Stimulated activated naive CD8-positive, alpha-beta T cell treated with anti-CD3 and anti-CD28 coated beads, Interleukin-15, Interleukin-2, amounts not matched to agents 100 U/mL and 50 U/mL, for 24 hours (primary cell): ENCODE measurements at places on chromosomes 6 and 20.

DNA sequence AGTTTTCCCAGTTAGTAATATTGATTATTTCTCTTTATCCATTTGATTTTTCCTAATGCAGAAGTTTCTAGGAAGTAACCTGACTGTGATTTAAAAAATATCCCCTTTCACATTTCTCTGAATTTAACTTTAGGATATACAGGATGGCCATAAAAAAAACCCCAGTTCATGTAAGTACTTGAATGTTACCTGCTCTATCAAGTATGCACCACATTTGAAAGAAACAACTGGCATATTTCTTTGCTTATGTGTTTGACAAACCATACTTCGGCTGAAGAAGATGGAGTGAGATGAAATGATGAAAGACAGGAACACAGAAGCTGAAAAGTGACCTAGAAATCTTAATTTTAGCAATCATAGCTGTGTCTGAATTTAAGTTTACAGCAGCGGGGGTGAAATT is 374.0 kb upstream of the NOX3 start:
- no peak for DNase-seq

DNA sequence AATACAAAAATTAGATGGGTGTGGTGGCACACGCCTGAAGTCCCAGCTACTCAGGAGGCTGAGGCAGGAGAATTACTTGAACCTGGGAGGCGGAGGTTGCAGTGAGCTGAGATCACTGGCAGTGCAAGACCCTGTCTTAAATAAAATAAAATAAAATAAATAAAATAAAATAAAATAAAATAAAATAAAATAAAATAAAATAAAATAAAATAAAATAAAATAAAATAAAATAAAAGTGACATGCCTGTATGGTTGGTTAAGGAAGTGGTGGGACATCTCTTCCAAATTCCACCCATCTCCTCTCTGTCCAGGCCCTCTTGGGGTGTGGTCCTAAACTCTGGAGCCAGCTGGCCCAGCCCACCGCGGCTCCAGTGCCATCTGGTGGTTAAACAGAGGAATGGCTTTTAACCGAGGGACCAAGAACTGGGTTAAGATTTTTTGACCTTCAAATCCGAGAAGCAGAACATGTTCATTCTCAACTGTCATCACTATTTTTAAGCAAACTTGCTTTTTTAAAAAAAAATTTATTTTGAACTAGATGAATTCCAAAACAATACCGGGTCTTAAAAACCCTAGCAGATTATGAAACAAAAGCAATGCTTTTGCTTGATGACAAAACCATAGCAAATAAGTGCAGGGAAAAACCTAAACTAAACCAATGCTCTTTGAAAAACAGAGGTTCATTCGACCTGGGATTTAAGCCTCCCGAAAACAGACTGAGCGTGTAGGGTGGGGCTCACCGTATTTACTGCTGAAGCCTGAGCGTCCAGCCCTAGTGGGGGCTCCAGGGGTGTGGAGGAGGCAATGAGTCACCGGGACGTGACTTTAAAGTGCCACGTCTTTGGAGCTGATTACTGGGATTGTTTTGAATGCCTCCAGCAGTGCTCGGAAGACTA is 68.8 kb downstream of the CDC5L start:
- peak; percentile 53 for DNase-seq

DNA sequence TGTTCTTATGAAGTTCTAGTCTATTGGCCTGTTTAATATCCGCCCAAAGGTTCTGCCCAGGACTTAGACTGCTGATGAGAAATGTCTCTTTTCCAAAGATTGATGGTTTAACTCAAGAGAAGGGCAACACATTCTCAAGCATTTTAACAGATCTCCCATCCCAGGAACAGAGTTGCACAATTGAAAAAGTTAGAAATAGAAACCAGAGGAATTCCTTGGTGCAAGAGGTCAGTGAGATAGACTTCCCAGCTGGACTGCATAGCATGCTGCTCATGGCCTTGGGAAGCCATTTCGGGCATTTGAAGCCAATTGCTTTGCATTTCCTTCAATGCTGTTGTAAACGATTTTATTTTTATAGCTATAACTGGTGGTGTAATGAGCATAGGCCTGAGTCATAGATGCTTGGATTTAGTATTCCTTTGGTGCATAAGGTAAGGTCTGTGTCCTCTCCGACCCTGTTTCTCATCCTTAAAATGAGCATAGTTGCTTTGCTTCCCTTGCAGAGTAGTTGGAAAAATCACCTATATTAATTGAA is 292.2 kb upstream of the JAG1 start:
- no peak for DNase-seq

DNA sequence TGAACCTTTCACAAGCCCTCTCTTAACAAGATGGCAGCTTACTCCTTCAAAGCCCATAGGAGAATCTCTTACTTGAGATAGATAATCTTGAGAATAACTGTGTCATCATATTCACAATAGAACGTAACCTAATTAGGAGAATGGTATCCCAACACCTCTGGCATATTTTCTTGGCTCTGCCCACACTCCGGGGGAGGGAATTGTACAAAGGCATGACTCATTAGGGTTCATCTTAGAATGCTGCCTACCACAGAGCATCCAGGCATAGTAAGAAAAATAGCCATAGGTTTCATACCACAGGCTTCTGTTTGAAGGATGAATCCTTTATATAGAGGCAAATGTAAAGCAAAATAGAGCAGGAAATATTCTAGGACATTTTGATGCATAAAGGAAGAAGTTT is 1100.6 kb upstream of the CITED2 start:
- no peak for DNase-seq

- DNase-seq = no peak
Observed at GRCh38 chr20:38893056-38893564, 33.1 kb upstream of the FAM83D start.

- DNase-seq = no peak
Observed at GRCh38 chr6:90860822-90861601, 274.1 kb upstream of the MAP3K7 start.

DNA sequence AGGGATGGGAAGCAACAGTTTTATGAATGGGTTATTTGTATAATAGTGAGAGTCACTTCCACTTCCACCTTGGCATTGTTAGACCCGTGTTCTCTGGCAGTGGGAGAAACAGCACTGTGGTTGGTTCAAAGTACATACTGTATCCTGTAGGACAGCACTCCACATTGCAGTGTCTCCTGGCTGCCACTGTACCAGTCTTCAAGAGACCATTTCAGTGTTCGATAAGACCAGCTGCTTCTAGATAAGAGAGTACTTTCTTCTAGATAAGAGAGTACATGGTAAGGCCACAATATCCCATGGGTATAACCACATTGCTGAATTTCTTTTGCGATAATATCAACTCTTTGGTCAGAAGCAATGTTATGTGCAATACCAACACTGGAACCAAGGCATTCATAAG is 28.8 kb downstream of the FITM2 start:
- DNase-seq = no peak

DNA sequence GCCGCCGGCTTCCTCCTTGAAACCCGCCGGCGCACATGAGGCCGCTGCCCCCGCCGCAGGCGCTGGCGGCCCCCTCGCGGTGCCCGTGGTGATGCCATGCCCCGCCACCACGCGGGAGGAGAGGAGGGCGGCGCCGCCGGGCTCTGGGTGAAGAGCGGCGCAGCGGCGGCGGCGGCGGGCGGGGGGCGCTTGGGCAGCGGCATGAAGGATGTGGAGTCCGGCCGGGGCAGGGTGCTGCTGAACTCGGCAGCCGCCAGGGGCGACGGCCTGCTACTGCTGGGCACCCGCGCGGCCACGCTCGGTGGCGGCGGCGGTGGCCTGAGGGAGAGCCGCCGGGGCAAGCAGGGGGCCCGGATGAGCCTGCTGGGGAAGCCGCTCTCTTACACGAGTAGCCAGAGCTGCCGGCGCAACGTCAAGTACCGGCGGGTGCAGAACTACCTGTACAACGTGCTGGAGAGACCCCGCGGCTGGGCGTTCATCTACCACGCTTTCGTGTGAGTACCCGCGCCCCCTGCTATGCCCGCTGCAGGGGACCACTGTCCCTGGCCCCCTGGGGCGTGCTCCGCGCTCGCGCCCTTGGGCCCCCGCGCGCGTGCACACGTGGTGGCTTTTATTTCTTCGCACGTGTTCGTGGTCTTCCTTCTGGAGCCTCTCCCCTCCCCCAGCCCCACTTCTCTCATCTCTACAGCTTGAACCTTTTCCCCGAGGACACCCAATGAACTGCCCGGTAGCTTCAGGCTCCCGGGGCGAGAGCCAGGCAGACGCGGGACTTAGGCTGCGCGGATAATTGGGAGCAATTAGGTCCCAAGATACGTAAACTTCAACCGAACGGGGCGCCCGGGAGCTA is 453 bp downstream of the KCNQ5 start:
- peak; percentile 73 for DNase-seq

- no peak for DNase-seq
Observed at GRCh38 chr6:108736002-108736361, 112.2 kb upstream of the ARMC2 start.

GRCh38 chr6:75331151-75331550 is 46.6 kb upstream of the TMEM30A start:
- no peak for DNase-seq
